ENCODE measurements at places on chromosomes 12 and 14.

GRCh38 chr12:70960484-70960883 is 39.9 kb upstream of the PTPRR start:
- no peak for DNase-seq

GRCh38 chr14:27181333-27181732 is 583.5 kb upstream of the NOVA1 start:
- no peak for DNase-seq

DNA sequence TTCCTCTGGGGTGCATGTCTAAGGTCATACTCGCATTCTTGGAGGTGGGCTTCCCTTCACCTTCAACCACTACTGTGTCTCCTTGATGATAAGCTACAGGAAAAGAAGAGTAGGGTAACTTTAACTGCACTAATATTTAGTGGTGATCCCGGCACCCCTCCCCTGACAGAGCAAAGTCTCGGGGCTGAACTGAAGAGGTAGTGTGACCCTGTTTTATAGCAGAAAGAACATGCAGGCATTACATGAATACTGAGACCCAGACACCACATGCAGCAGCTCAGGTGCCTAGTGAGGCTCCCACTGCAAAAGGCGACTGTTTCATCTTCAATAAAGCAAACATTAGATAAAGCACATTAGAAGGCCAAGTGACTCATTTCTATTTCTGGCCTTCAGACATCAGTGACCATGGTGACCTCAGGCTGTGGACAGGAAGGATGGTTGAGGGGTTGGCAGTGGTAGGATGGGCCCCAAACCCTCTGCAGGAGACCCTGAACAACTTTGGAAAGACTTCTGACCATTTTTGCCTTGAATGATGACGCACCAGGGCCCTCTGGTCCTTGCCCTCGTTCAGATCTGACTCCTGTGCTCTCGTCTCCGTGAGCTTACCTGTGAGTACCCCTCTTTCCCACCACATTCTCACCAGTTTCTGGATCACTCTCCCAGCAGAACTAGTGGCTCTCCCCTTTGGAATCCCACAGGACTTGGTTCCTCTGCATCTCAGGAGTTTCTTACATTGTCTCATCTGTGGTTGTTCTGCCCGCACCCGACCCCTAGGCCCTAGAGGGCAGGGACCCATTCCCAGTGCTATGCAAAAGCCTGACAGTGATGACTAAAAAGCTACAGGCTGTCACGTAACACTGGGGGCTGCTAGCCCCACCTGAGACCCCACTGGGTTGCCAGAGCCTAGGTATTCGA is 23.8 kb upstream of the JPH4 start:
- DNase-seq: no peak

DNA sequence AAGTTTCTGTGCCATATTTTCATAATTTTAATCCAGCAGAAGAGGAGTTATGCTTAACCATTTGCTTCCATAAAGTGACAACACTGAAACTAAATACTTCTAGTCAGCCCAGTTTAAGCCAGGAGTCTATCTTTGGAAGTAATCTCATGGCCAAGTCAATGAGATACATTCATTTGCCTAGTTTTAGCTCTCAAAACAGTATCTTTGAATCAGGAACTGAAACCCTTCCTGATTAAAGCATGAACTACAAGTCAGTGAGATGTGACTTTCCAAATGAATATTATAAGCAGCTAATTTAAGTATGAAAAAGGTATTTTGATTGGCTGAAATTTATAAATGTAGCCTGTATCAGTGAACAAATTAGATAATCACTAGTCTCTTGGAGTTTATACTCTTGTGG is 491.5 kb downstream of the SLC6A15 start:
- DNase-seq: no peak

- DNase-seq: no peak
These were observed 25.4 kb downstream of the CD9 start for GRCh38 chr12:6225630-6226001.

GRCh38 chr14:51447411-51447810 is 204.3 kb upstream of the FRMD6 start:
- no peak for DNase-seq

GRCh38 chr12:68868043-68868790 is 60.2 kb downstream of the MDM2 start:
- no peak for DNase-seq

GRCh38 chr12:49973361-49973830 is 649 bp downstream of the AQP6 start:
- DNase-seq: no peak

GRCh38 chr14:103846543-103847450 is 578 bp downstream of the PPP1R13B start:
- peak; percentile 70 for DNase-seq

DNA sequence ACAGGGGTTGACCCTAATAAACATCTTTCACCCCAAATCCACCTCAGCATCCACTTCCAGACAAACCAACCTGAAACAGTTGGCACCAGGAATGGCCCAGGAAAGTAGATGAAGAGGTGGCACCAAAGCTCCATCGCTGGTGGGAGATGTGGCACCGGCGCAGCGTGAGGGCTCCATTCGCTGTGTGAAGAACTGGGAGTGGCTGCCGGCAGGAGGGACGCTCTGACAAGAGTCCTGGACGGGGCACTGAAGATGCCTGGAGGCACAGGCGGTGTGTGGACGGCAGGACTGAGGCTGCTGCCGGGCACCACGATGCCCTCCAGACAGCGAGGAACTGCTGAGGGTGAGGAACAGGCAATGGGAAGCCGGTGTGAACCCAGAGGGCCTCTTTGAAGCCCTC is 29.3 kb downstream of the DIO3 start:
- DNase-seq: no peak

DNA sequence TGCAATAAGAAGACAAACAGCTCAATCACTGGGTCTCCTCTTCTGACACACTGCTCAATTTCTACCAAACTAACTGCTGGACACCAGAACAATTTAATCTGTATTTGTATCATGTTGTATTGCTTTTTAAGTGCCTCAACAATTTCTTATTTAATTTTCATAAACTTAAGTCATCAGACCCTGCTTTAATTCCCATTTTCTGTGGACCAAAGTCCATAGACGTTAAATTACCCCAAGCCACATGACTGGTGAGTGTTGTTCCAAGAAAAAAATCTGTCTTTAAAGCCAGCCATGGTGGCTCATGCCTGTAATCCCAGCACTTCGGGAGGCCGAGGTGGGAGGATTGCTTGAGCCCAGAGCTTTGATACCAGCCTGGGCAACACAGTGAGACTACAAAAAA is 8.7 kb downstream of the HOMEZ start:
- no peak for DNase-seq

- DNase-seq: no peak
These were observed 991.2 kb downstream of the VRK1 start for GRCh38 chr14:97788364-97788763.

GRCh38 chr12:22916815-22917214 is 291.8 kb downstream of the ETNK1 start:
- no peak for DNase-seq

DNA sequence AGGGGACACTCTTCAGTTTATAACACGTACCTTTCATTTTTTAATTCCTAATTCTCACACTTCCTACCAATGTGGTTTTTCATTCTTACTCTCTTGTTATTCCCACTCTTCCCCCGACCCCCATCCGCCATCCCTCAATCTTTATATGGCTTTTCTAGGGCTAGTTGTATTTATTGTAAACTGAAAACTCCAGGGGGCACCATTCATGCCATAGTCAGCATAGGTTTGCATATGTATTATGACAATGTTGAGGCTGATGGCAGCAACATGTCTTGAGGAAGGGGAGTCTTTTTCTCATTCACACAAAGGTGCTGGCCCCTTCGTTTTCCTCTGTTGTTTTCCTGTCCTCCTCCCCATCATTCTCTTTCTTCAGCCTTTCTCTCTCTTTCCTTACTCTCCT is 27.7 kb upstream of the LTA4H start:
- DNase-seq: no peak

DNA sequence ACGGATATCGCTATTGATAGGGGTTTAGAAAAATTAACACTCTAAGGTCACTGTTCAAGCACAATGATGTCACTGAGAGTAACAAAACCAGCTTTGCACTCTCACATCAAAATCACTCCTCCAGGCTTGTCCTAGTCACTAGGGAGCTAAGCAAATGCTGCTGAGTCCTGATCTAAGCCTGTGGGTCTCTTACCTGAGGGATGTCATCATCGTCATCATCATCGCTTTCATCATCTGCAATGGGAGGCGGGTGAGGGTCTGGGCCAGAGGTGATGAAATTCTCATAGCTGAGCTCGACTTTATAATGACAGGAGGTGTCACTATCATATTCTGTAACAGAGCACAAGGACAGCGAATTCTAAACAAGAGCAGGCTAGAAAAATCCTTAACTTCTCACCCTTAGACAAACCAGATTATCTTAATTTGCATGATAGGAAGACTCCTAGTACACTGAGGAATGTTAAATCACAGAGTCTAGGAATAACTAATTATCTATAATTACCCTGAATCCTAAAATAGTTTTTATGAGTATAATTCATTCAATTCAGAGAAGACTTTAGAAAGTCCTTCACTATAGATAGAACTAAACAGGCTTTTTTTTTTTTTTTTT is 83.0 kb downstream of the TRAFD1 start:
- DNase-seq: no peak

DNA sequence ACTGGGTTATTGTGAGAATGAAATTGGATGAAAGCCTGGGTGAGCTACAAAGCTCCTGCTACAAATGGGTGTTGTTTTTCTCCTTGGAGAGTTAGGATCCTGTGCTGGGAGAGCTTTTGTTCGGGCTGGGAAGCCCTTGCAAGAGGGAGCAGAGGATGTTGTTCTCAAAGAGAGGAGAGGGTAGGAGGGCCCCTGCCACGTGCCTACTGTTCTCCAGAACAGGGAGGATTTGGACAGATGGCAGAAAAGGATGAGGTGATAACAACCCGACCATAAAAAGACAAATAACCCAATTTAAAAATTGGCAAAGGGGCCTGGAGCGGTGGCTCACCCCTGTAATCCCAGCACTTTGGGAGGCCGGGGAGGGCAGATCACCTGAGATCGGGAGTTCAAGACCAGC is 68.8 kb downstream of the GALNT16 start:
- DNase-seq: no peak

GRCh38 chr12:51127050-51127729 is 43.8 kb upstream of the CSRNP2 start:
- no peak for DNase-seq

DNA sequence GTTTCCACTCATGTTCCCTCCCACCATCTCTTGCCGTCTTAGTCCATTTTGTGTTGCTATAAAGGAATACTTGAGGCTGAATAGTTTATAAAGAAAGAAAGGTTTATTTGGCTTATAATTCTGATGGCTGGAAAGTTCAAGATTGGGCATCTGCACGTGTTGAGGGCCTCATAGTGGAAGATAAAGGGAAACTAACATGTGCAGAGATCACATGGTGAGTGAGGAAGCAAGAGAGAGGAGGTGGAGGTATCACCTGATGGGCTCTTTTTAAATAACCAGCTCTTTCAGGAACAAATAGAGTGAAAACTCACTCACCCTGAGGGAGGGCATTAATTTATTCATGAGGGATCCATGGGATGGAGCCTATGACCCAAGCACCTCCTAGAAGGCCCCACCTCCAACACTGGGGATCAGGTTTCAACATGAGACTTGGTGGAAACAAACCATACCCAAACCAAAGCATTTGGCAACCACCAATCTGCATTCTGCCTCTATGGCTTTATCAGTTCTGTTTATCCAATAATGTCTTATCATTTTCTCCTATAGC is 29.5 kb downstream of the MYO1H start:
- DNase-seq: no peak

GRCh38 chr12:3222979-3223378 is 145.8 kb downstream of the TSPAN9 start:
- DNase-seq: peak; percentile 95

DNA sequence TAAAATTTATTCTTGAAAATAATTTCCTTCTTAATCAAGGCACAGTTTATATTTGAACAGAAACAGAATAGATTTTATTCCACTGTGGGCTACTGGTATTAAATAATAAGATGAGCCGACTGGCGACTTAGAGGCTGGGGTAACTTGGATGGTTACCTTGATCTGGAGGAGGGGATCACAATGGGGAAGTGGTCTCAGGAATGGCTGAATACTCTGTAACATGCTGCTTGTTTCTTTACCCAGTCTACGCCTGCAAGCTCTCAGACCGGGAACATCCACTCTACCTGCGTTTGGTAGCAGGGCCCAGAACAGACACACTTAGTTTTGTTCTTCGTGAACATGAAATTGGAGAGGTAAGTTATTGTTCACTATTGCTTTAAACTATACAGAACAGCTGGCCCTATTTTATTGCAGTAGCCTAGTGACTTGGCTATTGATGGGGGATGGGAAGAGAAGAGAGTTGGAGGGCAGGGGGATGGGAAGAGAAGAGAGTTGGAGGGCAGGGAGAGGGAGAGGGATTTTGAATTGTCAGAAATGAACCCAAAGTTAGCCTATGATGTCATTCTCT is 67.9 kb downstream of the GNS start:
- DNase-seq: peak; percentile 33

GRCh38 chr12:66692170-66692569 is 13.3 kb upstream of the GRIP1 start:
- DNase-seq: no peak

DNA sequence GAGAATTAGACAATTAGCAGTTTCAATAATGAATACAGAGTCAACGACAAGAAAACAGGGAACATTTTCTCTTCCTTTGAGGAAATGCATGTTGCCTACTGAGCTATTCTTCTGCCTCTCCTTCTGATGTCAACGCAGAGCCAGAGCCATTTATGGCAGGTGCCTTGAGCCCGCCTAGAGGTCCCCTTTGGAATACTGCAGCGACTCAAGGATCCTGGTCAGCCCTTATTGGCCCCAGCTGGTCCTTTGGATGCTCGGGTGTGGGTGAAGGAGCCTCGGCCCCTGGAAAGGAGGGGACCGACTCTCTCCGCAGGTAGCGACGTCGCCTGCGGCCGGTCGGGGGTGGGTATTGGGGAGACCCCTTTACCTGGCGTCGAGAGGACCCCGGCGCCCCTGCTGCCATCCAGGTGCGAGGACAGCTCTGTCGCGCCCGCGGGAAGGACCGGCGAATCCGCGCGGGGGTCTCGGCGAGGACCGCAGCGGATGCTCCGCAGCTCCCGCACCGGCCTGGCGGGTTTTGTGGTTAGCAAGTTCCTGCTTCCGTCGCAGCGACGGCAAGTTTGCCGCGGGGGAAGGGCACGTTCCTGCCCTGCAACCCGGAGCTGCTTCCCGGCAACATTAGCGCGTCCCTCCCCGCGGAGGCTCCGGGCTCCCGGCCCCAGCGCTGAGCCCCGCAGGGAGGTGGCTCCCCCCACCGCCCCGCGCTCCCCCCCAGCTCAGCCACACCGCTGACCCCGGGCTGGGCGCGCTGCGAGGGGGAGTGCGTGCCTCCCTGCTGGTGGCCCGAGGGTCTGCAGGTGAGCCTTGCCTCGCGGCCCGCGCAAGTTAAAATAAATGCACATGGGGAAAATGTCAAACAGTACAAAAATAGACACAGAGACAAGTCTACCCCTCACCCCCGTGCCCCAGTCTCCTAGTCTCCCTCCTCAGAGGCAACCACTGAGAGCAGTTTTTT is at the start of gene MANSC1:
Gene MANSC1, minus strand, starts transcription at position 532 of the 955 bp plus-strand sequence. CDS start 6,928 bp downstream, outside the sequence.
- peak; percentile 73 for DNase-seq

DNA sequence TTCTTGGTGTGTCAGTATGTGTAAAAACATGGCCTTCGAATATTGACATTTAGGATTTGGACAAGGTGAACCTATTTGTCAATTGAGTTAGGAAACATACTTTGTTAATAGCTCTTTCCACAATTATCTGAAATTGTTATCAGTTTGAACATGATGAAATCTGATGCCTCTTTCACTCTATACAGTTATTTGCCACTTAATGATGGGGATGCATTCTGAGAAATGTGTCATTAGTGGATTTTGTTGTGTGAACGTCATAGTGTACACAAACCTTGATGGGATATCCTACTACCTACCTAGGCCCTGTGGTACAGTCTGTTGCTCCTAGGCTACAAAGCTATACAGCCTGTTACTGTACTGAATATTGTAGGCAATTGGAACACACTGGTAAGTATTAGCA is 4.8 kb downstream of the TULP3 start:
- DNase-seq: no peak

- no peak for DNase-seq
These were observed 48.6 kb upstream of the PCNX1 start for GRCh38 chr14:70858641-70859040.
